Activated gamma-delta T cell (primary cell): ENCODE measurements at places on chromosomes 16 and 17.

GRCh38 chr16:73076324-73076810, 28.4 kb upstream of the ZFHX3 start:
- DNase-seq: no peak

GRCh38 chr17:13030056-13030455, 12.2 kb upstream of the ELAC2 start:
- no peak for DNase-seq

- DNase-seq: no peak
Observed at GRCh38 chr16:86256995-86257394, 253.3 kb upstream of the FOXF1 start.

DNA sequence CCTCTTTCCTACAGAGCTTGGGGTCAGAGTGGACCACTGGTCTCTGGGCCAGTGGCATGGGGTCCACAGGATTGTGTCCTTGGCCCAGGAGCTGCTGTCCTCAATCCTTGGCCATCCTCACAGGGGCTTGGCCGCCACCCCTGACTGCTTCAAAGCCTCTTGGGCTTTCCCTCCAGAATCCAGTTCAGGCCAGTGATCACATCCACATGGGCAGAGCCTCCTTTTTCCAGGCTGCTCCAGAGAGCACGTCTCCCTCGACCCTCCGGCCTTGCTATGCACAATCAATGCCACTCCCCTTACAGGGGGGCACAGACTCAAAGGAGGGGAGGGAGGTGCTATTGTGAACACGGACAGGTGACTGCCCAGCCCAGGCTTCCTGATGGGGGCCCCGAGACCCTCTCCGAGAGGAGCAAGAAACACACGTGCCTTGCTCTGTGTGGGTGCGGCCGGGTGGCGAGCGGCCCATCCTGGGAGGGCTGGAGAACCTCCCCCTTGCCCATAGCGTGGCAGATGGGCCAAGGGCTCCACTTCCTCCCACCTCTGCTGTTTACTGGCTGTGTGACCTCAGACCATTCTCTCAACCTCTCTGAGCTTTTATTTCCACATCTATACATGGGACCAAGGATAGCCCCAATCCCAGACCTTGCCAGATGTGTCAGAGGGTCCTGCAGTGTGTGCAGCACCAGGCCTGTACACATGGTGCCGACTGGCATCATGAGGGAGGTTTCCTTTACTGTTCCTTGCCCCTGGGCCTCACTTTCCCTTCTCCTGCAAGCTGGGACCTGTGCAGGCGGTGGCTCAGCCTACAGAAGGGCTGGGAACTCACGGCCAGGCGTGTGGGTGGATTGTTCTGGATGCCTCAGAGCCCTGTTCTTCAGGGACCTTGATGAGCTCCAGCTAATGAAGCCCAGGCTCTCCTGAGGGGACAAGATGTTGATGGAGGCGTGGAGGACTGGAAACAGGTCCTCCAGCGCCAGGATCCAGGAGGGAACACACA, 229.0 kb upstream of the GSE1 start:
- no peak for DNase-seq

DNA sequence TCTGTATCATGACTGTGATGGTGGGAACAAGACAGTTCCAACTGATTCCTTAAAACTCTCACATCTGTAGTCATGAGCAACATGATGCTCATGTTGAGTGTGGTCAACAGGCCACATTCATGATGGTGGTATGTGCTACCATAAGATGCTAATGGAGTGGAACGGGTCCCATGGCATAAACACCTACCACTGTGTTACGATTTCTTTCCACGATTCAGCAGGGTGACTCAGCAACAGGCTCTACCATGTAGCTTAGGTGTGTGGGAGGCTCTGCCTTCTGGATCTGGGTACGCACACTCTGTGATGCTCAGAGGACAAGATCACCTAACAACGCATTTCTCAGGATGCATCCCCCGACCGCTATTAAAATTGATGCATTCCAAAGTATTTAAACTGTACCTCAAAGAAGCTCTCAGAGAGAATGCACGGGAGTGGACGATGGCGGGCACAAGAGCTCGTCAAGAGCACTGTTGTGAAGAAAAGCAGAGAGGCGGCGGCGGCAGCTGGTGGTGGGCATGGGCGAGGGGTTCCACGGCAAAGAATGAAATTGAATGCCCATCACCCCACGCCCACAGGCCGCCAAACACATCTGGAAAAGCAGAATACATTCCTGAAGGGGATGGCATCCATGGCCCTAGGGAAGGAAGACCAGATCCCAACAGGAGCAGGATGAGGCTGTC, 133.3 kb downstream of the ZNF778 start:
- no peak for DNase-seq

DNA sequence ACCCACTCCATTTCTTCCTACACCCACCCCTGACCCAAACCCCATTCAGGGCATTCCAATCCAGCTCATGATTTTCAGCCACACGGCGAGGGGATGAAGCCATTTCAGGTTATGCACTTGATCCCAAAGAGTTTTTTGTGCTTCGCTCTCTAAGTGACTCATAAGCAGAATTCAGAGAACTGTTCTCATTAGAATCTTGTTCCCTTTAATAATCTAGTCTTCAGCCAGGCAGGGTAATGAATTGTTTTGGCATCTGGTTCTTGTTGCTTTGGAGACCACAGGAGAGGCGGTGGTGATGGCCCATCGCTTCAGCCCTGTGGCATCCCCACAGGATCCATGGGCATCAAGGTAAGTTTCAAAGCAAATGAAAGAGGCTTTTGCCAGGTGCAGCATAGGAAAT, 4.8 kb upstream of the KRT31 start:
- DNase-seq: no peak

- DNase-seq: no peak
Observed at GRCh38 chr17:10549096-10549842, at the start of gene MYH2. Gene MYH2 (minus strand): TSS chr17:10549658. CDS start chr17:10547920, 1,738 bp downstream.

DNA sequence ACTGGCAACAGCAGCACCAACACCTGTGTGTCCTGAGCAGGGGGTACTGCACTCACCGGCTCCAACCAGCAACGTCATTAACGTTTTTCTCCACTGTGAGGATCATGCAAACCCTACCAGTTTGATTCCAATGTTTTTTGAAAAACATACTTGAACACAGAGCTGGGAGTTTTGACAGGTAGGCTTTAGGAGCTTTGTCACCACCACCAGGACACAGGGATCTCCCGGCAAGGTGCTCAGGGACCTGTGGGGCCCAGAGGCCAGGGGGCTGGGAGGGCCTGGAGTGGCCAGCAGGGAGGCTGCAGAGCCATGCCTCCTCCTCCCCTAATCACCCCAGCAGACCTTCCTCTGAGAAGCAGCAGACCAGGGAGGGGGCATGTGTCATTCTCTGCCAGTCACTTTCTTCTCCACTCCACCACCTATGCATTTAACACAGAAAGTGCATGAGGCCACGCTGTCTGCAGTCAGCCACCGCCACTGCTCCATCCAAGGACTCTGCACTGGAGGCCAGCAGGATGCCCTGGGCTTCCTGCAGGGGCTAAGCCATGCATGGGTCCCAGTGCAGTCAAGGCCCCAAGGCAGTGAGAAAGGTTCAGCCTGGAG, 768.2 kb downstream of the KCNJ18 start:
- DNase-seq: no peak

DNA sequence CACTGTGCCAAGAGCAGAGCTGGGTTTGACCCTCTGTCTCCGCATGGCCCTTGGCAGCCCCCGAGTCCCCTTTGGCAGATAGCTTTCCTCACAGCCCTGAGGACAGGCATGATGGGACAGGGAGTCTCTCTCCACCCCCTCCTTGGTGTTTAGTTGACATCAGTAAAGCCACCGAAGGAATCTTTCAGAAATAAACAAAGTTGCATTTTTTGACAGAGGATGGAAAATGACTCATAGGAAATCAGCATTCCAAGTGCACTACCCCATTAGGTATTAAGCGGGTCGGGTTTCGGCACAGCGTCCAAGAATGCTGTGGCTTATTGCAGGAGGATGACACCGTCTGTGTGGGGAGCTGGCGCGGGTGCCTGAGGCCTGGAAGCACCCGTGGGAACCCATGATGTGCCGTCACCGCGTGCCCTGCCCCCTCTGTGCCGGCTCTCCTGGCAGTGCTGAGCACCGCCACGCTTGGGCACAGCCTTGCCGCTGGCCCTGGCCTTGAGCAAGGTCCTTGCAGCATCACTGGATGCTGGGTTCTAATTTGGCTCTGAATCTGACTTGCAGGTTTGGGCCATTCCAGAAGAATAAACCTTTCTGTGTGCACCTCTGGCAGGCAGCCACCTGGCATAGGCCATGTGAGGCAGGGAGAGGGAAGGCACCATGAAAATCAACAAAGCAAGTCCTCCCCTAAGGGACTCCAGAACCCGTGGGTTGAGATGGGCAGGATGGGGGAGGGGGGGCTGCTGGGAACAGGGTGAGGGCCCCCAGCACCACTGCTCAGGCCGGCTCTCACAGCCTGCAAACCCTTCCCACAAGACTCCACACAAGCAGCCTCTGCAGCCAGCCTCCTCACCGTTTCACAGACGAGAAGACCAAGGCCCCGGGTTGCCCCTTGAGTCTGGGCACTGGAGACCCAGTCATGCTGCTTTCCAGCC, 50.5 kb upstream of the ZNF469 start:
- no peak for DNase-seq

GRCh38 chr16:17491140-17491662, 20.4 kb upstream of the XYLT1 start:
- DNase-seq: no peak

GRCh38 chr17:39671651-39672521, 3.6 kb downstream of the PNMT start:
- DNase-seq: no peak

GRCh38 chr17:58335779-58336455, 7.3 kb upstream of the TSPOAP1 start:
- DNase-seq: no peak

- no peak for DNase-seq
Observed at GRCh38 chr17:32311028-32311536, 30.9 kb downstream of the C17orf75 start.

DNA sequence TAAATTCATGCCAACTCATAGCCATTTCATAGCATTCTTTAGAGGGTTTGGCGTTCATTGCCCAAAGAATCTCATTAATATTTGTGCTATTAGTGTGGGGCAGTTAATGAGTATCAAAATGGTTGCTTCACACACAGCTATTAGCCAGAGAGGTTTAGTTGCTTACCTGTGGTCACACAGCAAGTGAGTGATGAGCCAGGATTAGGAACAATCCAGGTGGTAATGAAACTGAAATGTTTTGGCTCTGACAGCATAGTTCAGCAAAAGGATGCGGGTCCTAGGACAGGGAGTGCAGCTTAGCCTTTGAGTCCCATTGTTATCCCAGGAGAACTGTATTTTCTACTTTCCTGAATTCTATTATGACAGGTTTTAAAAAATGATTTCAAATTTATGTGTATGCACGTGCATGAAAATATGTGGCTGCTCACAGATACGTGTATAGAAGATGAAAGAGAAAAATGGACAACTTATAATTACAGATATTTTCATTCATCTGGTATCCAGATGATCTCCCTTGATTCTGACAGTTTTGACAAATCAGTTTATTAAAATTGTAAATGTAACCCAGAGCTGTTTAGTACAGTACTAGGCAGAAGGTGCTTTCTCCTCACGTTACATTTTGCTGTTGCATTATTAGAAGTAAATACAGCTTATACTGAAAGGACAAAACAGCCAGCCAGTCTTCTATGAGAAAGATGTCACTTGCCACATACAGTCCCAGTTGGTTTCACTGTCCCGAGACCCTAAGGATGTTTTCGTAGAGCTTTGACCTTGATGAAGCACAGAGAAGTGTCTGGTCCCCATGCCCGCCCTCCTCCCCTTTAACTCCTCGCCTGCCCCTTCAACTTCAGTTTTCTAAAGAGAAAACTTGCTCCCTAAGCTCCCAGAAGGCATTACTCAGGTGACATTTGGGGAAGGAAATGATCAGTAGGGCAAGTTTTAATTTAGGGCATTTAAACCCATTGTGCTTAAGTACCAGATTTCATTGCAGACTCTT, 99.8 kb upstream of the TBX2 start:
- DNase-seq: no peak

- DNase-seq: no peak
Observed at GRCh38 chr16:19566362-19566761, 10.9 kb downstream of the VPS35L start.

DNA sequence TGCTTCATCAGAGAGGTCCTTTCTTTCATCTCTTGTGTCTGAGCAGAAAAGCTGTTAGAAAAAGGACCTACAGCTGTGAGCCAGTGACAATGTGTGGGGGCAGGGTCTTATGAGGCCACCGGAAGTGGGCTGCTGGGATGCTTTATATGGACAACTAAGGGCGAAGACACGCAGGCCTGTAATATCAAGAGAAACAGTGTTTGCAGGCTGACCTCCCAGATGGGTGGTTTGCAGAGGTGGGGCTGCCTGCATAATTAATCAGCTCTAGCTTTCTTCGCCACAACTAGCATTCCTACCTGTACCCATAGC, 30.4 kb upstream of the SALL1 start:
- DNase-seq: no peak

GRCh38 chr16:89374393-89374960, 115.9 kb downstream of the ANKRD11 start:
- DNase-seq: no peak

DNA sequence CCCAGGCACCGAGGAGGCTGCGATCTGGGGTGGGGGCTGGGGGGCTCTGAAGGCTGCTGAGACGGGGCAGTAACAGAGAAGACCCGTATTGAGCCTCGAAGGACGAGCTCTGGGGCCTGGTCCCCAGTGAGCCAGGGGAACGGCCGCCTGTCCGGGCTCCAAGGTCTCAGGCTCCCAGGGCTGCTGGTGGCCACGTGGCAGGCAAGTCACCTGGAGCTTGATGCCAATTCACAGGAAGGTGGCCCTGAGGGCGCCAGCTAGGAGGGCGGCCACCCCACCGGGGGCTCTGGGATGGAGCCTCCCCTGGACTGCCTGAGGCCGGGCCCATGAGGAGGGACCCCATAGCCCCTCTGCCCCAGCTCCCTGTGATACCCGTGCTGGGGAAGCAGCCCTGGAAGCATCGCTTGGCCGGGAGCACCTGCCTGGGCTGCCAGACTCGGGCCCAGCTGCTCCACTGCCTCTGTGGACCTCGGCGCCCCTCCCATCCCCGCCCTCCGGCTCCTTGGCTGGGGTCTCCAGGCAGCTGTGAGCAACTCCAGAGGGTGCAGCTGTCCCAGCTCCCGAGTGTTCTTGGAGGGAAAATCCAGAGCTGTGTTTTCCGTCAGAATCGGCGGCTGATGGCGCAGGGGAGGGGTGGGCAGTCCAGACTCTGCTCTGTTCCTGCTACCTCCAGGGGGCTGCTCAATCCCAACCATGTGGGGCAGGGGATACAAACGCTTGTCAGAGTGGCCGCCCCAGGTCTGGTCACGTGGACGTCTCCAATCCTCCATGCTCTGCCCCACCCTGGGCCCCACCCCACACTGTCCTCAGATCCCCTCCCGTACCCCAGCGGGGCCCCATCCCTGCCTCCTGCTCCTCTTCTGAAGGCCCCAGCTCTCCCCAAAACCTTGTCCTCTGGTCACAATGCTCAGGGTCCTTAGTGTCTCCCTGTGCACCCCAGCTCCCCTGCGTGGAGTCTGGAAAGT, 67.2 kb upstream of the GNG13 start:
- no peak for DNase-seq

- DNase-seq: no peak
Observed at GRCh38 chr16:80844395-80844794, 40.0 kb upstream of the CDYL2 start.

DNA sequence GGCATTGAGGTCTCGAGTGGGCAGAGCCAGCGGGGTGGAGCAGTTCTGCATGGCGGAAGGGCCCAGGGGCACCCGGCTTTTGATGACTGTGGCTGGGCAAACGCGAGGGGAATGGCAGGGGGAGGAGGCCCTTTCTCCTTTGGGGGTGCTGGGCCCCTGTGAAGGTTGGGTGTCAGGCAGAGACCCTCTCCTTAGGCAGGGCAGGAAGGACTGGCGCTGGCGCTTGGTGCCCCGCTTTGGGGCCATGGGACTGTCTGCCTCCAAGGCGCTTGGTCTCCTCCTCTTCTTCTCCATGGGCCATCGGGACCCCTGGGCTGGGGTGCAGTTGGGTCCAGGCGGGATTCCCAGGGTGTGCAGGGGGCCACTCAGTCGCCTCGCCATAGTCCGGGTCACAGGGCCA, 12.8 kb upstream of the GFAP start:
- DNase-seq: no peak
